ENCODE measurements at places on chromosomes 11 and 22.

DNA sequence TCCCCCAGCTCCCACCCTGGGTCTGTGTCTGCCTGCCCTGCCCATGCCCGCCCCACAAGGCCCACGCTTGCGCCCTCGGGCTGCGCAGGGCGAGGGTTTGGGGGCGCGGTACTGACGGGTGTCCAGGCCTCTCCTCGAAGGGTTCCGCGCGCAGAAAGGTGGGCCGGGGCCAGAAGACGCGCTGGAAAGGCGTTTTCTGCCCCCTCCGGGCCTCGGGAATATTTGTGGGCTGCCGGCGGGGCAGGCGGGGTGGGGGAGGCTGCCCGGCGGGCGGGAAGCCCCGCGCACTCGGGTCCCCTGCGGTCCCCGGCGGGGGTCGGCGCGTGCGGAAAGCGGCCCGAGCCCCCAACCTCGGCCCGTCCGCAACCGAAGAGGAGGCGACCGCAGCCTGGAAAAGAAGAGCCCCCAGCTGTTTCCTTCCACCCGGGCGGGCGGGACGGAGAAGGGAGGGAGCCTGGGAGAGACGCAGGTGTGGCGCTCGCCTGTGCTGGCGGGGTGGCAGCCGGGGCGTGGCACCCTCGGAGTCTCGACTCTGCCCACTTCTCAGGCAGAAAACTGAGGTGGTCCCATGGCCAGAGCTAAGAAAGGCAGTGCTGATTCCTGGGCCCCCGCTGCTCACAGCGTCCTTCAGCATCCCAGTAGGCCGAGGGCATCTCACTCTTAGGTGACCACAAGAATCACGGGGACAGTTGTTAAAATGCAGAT is 59.0 kb downstream of the THAP12 start:
- no peak for DNase-seq

DNA sequence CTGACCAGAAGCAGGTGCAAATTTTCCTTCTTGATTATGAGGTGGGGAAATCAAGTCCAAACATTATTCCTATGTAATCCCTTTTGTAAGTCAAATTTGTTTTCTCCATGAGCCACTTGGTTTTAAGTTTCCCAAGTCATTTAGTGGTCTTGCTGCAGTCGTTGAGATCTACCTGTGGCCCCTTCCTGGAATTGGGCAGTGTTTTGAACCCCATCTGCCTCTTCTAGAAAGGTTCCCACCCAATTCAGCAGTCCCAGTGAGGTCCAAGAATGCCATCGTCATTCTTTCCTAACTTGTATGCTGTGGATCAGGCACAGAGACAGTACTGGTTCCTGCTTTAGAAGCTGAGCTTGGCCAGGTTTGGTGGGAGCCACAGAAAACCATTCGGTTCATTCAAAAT is 77.8 kb upstream of the GNAZ start:
- DNase-seq = no peak

GRCh38 chr11:131703311-131703710 is 332.9 kb downstream of the NTM start:
- no peak for DNase-seq

DNA sequence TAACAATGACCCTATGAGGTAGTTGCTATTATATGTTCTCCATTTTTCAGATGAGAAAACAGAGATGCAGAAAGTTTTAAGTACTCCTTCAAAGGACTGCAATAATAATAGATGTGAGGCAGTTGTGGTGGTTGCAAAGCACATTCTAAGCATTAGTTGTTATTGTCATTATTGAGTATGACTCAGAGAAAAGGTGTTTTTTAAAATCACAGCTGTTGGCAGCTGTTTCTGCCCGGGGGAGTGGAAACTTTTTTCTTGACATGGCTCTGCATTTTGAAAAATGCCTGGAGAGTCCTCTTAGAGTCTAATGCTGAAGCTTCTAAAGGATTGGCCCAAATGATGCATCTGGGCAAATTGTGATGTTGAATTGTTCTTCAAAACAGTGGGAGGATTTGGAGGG is 244.5 kb upstream of the MPPED2 start:
- DNase-seq = no peak

- no peak for DNase-seq
Measured at GRCh38 chr11:68956142-68956541, 24.6 kb downstream of the MRGPRD start.

GRCh38 chr22:23781065-23781464 is 5.7 kb upstream of the SMARCB1 start:
- no peak for DNase-seq

DNA sequence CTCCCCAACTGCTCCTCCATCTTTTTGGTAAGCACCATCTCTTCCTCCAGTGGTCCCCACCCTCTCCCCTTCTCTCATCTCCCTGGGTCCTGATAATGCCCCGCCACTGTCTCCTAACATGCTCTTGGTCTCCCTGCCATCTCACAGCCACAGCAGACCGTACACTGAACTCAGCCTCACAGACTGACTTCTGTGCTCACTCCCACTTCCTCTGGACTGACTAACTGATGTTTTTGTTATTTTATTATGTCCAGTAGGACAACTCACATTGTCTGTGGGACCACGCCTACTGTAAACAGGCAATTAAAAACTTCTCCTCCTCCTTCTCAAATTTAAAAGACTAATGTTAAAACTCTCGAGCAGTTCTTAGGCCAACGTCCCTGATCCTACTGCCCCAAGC is 2.6 kb upstream of the GNAZ start:
- no peak for DNase-seq

DNA sequence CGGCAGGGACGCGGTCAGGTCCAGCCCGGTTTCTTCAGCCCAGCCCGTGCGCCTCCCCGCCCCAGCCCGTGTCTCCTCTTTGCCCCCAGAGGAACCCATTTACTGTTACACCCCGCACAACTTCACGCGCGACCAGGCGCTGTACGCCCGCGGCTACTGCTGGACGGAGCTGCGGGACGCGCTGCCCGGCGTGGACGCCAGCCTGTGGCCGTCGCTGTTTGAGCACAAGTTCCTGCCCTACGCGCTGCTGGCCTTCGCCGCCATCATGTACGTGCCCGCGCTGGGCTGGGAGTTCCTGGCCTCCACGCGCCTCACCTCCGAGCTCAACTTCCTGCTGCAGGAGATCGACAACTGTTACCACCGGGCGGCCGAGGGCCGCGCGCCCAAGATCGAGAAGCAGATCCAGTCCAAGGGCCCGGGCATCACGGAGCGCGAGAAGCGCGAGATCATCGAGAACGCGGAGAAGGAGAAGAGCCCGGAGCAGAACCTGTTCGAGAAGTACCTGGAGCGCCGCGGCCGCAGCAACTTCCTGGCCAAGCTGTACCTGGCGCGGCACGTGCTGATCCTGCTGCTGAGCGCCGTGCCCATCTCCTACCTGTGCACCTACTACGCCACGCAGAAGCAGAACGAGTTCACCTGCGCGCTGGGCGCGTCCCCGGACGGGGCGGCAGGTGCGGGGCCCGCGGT is 6.5 kb downstream of the PANX2 start:
- no peak for DNase-seq

GRCh38 chr11:130215531-130216220 is 56.1 kb downstream of the ST14 start:
- no peak for DNase-seq

DNA sequence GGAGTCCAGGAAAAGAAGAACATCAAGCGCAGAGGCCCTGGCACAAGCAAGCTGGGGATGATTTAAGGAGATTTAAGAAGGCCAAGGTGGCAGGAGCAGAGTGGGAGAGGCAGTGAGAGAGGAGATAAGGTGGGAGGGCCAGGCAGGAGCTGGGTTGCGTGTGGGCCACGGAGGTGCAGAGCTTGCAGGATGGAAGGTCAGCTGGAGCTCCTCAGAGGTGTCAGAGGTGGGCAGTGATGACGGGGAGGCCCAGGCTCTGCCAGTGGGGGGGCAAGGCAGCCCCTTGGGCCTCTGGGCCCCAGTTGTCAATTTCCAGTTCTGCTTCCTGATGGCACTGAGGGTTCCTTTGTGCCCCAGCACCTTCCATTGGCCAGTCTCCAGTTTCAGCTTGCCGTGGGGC is 6.5 kb downstream of the FRMD8 start:
- DNase-seq = no peak

GRCh38 chr11:3840004-3840869 is 522 bp downstream of the RHOG start:
- DNase-seq = no peak

GRCh38 chr11:117188620-117189081 is 10.1 kb downstream of the SIDT2 start:
- no peak for DNase-seq

GRCh38 chr11:45666648-45667642 is 1.5 kb upstream of the CHST1 start:
- DNase-seq = no peak

DNA sequence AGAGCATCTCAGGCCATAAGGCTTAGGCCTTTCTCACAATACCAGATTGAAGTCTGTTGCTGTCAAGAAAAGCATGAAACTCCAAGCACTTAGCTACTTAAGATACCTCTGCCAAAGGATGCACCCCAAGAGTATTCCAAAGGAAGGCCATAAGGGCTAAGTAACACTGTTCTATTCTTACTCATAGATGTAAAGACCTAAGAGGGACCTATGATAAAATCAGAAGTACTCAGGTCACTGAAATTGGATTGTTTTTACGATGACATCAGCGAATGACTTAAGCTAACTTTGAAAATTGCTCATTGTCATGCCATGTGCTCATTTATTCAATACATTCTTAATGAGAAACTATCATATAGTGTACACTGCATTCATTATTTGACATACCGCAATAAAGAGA is 172.8 kb downstream of the KCNA4 start:
- DNase-seq = no peak

DNA sequence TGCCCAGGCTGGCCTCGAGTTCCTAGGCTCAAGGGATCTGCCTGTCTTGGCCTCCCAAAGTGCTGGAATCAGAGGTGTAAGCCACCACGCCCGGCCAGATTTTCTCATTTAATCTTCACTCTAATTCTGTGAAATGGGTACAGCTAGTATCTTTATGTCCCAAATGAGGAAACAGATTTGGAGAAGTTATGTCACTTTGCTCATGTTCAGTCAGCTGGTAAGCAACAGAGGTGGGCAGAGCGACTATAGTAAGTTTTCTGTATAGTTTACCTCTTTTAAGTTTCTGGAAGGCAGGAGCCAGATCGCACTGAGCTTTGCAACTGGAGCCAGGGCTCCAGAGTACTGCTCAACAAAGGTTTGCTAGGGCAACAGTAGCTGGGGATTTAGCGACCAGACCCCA is 33.2 kb downstream of the RCOR2 start:
- DNase-seq = no peak

- DNase-seq = no peak
Measured at GRCh38 chr22:48779211-48779643, 1048.4 kb downstream of the BRD1 start.

GRCh38 chr11:69922596-69923111 is 103.4 kb upstream of the FGF3 start:
- DNase-seq = no peak

- DNase-seq = no peak
Measured at GRCh38 chr11:67050139-67050538, 6.5 kb upstream of the RHOD start.

GRCh38 chr11:8085011-8085645 is 4.1 kb downstream of the TUB start:
- DNase-seq = no peak

DNA sequence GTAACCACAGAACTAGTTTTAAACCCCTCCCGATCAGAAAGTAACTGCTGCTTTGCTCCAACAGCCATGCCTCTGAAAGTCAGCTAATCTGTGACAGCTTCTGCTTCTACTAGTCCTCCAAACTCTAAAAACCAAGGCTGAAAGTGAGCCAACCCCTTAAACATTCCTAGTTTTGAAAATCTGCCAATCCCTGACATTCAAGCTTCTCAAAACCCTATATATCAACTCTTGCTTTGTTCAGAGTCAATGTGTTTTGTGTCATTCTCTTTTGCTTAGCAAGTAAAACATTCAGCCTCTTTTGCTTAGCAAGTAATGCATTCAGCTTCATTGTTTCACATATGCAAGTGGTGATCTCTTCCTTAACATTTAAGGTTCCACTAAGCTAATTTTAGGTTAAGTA is 56.9 kb downstream of the ATG16L2 start:
- no peak for DNase-seq

GRCh38 chr22:42848941-42849550 is 8.0 kb downstream of the ARFGAP3 start:
- no peak for DNase-seq

- no peak for DNase-seq
Measured at GRCh38 chr11:6755303-6755952, 16.3 kb downstream of the OR2AG2 start.

DNA sequence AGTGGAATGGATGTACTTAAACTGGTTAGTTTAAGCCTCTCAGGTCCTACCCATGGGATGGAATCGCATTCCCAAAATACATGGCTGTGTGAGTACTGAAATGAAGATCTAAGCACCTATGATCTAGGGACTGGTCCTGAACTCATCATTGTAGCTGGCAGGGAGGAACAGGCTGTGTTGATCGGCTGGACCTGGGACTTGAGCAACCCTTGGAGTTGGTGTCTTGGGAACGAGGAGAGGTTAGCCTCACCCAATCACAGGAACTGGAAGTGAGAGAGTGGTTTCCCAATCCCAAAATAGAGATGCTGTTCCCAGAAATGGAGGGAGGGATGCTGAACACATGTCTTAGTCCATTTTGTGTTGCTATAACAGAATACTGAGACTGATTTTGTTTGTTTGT is 16.4 kb upstream of the ASCC2 start:
- DNase-seq = no peak

DNA sequence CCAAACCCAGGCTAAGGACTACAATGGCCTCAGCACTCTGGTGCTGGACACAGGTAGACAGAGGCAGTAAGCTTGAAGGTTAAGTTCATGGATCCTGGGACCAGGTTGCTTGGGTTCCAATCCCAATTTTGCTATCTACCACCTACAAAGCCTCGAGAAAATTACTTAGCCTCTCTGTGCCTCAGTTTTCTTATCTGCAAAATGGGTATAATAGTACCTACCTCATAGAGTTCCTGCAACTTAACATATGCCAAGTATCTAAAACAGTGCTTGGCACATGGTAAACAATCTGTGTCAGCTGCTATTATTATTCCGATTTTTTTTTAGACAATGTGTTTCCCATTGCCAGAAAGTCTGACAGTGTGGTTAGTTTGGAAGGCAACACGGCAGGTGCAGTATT is 37.5 kb downstream of the SYN3 start:
- no peak for DNase-seq

- DNase-seq = peak; percentile 11
Measured at GRCh38 chr22:43273902-43274484, 69.2 kb downstream of the SCUBE1 start.

DNA sequence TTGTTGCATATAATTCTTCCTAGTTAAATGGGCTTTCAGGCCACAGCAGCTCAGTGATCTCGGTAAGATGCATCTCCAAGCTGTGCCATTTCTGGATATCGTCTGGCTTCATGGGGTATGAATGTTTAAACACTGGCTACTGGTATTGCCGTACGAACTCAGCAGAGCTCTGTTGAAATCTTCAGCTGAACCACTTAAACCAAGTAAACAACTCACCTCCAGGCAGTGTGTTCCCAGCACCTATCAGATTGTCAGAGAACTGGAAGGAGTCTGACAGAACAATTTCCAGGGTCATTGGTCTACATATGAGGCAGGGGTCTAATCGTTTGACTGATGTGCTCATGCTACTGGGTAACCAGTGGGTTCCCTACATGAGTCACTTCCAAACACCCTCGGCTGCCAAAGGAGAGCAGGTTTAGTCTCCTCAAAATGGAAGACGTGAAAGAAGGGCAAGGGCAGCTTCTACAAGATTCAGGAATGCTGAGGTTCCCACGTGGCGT is 93.2 kb upstream of the BMAL1 start:
- no peak for DNase-seq

- no peak for DNase-seq
Measured at GRCh38 chr11:24516638-24517037, 19.8 kb downstream of the LUZP2 start.

GRCh38 chr11:102669664-102670063 is 35.9 kb downstream of the MMP27 start:
- DNase-seq = no peak

- no peak for DNase-seq
Measured at GRCh38 chr11:118148856-118149255, 3.8 kb downstream of the SCN4B start.

Data from activated T-helper 1 cell treated with anti-CD3 and anti-CD28 coated beads, Interleukin-2, amount 50 U/mL, for 16 hours (primary cell).